Left lobe of liver (tissue), 2 donors: ENCODE measurements at places on chromosomes 5 and 9. TPM values are rescaled to one million over a fixed set of nuclear protein-coding genes. Genes with fewer than 3 reads are reported as not detected.

PDCD1LG2 gene
- total RNA-seq, result 0.73 TPM

DNA sequence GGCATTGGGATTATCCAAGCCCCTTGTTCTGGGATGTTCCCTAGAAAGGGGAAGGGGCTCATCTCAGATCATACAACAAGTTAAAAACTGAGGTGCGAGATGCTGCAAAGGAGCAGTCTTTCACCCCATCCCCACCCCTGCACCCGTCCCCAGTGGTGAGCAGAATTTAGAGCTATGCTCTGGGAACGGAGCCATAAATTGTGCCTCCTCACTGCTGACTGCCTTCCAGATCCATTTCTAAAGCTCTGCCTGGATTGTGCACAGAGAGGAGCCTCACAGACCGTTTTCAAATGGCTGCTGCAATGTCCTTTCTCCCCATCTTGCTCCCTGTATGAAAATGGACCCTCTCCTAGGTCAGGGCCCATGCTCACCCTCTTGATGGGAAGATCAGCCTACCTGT is 8.3 kb downstream of the SLC25A48 start:
- peak; percentile 14 for DNase-seq

DNA sequence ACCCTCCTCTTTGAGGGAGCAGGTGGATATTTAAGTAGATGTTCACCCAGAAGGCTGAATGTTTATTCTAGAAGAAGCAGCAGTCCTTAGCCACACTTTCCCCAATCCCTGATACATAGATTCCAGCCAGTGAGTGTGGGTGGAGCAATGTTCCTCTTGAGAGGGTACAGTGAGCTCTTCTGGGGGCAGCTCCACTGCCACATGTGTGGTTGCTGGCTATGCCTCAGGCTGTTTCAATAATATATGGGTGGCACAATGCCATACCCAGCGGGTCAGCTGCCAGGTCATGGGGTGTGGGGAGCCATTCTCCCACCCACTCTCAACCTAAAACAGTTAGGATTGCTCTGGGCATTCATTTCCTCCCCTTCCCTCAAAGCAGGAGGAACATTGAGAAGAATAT is 61.6 kb upstream of the DAB2 start:
- no peak for DNase-seq

- no peak for DNase-seq
These were observed 54.1 kb downstream of the TRIM32 start for GRCh38 chr9:116741086-116741740.

GRCh38 chr5:34706084-34706483 is 50.0 kb downstream of the RAI14 start:
- no peak for DNase-seq

DNA sequence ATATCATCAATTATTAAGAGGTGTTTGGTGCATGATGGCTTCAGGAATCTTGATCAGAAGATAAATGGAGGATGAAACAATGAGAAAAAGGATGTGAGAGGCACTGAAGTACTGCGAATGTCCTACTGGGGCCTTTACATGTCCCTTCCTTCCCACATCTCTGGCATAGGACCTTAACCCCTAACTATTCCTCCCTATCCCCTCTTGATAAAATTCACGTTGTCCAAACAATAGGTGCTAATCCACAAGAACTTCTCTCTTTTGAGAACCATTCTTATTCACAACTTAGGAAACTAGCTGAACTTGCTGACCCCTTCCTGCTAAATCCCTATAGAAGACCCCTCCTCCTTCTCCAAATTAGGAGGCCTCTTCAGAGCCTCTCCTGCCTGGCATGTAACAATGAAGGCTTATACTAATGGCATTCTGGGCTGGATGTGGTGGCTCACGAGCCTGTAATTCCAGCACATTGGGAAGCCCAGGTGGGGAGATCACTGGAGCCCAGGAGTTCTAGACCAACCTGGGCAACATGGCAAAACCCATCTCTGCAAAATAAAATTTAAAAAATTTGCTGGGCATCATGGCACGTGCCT is 276.5 kb upstream of the SMARCA2 start:
- DNase-seq, result no peak

DNA sequence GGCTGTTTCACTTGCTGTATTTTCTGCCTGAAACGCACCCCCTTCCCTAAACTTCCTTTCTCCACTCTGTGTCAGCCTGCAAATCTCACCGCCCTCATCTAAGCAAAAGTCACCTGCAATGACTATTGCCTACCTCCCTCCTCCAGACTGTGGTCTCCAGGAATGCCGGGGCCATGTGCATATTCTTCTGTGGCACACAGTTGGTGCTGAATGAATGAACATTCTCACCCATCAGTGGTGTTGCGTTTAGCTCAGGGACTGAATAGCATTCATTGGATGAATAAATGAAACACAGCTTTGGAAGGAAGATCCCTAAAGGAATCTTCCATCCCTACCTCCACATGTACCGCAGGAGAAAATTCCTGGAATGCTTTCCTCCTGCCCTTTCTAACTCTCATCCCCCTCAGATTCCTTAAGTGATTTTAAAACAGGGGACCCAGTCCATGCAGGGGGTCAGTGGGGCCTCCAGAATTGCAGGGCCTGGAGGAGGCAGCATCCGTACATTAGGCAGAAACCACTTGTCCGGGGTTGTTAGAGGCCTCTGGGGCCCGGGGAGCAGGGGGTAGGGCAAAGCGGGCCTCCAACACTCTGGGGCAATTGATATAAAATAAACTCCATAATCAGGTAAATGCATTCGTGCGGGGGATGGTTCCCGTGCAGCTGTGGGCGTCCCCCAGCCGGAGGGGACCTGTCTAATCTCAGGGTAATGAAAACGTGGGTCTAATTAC is 28.3 kb upstream of the PTGS1 start:
- no peak for DNase-seq

DNA sequence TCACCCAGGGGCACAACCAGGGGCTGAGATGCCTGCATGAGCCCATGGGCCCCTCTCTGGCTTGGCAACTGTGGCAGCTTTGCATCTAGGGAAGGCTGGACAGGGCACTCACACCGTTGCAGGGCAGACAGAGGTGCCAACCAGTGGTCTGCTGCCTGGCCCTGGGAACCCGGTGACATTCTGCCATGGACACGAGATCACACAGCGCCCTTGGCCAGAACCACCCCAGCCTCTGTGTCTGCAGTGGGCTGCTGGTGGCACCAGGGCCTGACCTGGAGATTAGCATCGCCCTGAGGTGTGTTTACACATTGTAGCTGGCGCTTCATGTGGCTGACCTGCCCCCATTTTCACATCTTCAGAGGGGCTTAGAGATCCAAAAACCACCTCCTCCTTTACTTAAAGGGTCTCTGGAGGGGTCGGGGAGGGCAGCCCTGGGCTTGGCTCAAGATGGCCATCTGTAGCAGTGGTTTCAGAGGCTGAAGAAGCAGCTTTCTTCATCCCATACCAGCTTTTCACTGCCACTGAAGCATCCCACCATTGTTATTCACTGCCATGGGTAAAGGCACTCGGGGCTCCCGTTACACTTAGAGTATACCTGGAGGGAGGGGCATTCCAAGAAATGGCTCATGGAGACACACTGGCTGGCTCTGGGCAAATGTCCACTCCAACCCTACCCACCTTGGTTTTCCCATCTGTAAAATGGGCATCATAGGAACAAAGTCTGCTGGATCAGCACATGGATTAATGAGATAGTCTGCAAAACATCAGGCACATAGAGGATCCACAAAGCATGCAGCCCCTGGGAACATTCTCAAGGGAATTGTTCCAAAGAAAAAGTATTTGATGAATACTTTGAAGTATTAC is 11.4 kb downstream of the DCANP1 start:
- DNase-seq, result peak; percentile 34

DNA sequence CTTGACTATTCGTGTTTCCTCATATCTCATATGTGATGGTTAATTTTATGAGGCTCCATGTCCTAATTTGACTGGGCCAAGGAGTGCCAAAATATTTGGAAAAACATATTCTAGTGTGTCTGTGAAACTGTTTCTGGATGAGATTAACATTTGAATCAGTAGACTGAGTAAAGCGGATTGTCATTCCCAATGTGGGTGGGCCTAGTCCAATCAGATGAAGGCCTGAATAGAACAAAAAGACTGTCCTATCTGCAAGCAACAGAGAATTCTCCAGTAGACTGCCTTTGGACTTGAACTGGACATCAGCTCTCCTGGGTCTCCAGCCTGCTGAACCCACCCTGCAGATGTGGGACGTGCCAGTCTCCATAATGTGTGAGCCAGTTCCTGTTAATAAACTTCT is 13.5 kb upstream of the SLCO4C1 start:
- DNase-seq, result no peak

REXO4 gene
- total RNA-seq, result 12.3 TPM

F12 gene
- total RNA-seq, result 292 TPM

RANBP3L gene
- 3.3 TPM for total RNA-seq

MAMDC4 gene
- total RNA-seq, result 28.6 TPM

TTC23L gene
- not detected for total RNA-seq

- DNase-seq, result no peak
These were observed 1.6 kb downstream of the PDZD2 start for GRCh38 chr5:31640573-31640972.

- DNase-seq, result no peak
These were observed 394.6 kb upstream of the ARRDC3 start for GRCh38 chr5:91777671-91778070.

GRCh38 chr9:18490641-18491370 is 16.9 kb downstream of the ADAMTSL1 start:
- DNase-seq, result no peak

GRCh38 chr9:123525424-123525823 is 169.4 kb downstream of the CRB2 start:
- DNase-seq, result no peak

DNA sequence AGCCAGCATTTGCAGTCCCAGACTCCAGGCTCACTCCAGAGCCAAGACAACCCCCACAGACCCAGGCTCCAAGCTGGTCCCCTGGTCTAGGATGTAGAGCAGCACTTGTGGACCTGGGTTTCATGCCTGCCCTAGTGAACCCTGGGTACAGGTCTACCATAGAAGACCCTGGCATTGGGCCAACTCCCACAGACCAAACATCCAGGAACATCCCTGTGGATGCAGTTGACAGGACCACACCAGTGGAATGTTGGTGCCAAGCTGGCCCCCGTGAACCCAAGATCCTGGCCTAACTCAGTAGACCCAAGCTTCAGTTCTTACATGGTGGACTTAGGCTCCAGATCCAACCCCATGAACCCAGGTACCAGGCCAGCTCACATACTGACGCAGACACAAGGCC is 250.6 kb downstream of the KDM4C start:
- no peak for DNase-seq

ARAP3 gene
- total RNA-seq, result 3.3 TPM

- DNase-seq, result no peak
These were observed 60.1 kb downstream of the SEMA6A start for GRCh38 chr5:116514421-116514970.

GRCh38 chr5:177496727-177497291 is 595 bp downstream of the PDLIM7 start:
- no peak for DNase-seq

- peak; percentile 52 for DNase-seq
These were observed 942 bp downstream of the PHF2 start for GRCh38 chr9:93577078-93577974.

GRCh38 chr9:37636511-37637448 is 14.0 kb upstream of the FRMPD1 start:
- DNase-seq, result no peak

PCDHGC4 gene
- 0.65 TPM for total RNA-seq

- no peak for DNase-seq
These were observed 152.0 kb downstream of the GPBP1 start for GRCh38 chr5:57325678-57326397.

GRCh38 chr5:125408448-125409233 is 662.2 kb upstream of the ZNF608 start:
- DNase-seq, result no peak

UNC5A gene
- not detected for total RNA-seq

GRCh38 chr5:6392561-6392960 is 14.2 kb upstream of the MED10 start:
- no peak for DNase-seq

GRCh38 chr5:151718153-151718552 is 31.4 kb upstream of the SPARC start:
- no peak for DNase-seq

DNA sequence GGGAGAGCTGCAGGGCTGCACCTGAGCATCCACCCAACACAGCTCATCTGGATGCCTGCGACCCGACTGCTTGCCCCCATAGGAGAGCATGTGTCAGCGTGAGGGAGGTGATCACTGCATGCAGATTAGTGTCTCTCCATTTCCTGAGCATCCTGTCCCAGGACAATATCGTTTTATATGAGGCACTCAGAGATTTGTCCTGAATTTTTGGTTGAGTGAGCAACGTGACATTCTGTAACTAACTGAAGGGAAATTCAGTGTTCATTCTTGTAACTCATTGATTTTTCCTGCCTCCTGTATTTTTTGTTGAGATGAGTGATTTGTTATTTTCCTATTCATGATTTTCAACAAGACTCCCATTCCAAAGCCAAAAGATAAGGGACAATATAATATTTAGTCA is 20.7 kb upstream of the ANKRD34B start:
- no peak for DNase-seq

- DNase-seq, result no peak
These were observed 1.2 kb downstream of the LHFPL2 start for GRCh38 chr5:78647351-78647818.

TRPM6 gene
- 0.03 TPM for total RNA-seq

- no peak for DNase-seq
These were observed 2.8 kb upstream of the HSDL2 start for GRCh38 chr9:112377087-112377486.

- no peak for DNase-seq
These were observed 99.5 kb upstream of the PRSS3 start for GRCh38 chr9:33695856-33696255.

GRCh38 chr9:83620841-83621636 is 1.9 kb upstream of the IDNK start:
- DNase-seq, result peak; percentile 81

TPPP gene
- 4.1 TPM for total RNA-seq

ENTREP1 gene
- 0.30 TPM for total RNA-seq

DNA sequence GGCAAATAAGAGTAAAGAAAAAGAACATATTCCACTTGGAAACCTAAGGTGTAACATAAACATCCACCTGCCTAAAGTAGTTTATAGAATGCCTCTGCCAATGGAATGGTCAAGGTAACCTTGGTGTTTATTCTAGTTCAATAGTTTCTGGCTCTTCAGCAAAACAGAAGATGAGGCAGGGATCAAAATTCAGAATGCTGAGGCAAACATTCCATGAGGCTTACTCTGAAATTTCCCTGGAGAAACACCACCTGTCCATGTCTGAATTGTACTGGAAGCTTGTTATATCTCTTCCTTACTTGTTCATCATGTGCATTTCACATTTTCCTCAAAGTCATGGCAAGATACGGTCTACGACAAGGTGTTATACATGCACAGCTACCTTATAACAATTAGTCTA is 1862.4 kb upstream of the ACO1 start:
- no peak for DNase-seq

RAI14 gene
- total RNA-seq, result 24.9 TPM

- no peak for DNase-seq
These were observed 648.5 kb downstream of the BNC2 start for GRCh38 chr9:16221822-16222547.
